Activated CD4-positive, alpha-beta T cell treated with anti-CD3 and anti-CD28 coated beads for 36 hours (primary cell): ENCODE measurements at places on chromosomes 16 and 17. TPM values are rescaled to one million over a fixed set of nuclear protein-coding genes. Genes with fewer than 3 reads are reported as not detected.

The NR1D1 gene
- total RNA-seq, result 5.4 TPM

The COX4I1 gene
- 508 TPM for total RNA-seq

The GAN gene
- 13.4 TPM for total RNA-seq

The FAM171A2 gene
- total RNA-seq, result 0.32 TPM

The NAA38 gene
- total RNA-seq, result 79.8 TPM

The CBLN1 gene
- not detected for total RNA-seq

The TPSG1 gene
- total RNA-seq, result not detected

The RPL19 gene
- total RNA-seq, result 2,985 TPM

The KRTAP4-5 gene
- total RNA-seq, result not detected

The ITGA2B gene
- 1.7 TPM for total RNA-seq

The MYH10 gene
- total RNA-seq, result 17.0 TPM

- DNase-seq, result no peak
Measured at GRCh38 chr17:57927048-57927723, 28.0 kb downstream of the CUEDC1 start.

- no peak for DNase-seq
Measured at GRCh38 chr17:13592427-13592826, 9.3 kb downstream of the HS3ST3A1 start.

DNA sequence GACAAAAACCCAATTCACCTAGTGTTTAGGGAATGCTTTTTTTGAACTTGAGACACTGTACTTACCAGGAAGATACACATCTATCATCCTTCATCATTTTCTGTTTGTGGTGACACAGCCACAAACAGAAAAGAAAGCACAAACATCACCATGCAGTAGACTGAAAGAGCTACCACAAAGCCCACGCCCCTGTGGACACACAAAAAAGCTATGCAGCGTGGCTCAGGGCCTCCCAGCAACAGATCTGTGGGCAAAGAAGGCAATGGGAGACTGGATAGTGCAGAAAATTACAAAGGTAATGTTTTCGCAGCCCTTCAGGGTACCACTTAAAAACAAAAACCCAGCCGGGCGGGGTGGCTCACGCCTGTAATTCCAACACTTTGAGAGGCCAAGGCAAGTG, 9.6 kb downstream of the COTL1 start:
- DNase-seq, result peak; percentile 59

- no peak for DNase-seq
Measured at GRCh38 chr17:59355030-59355701, 23.7 kb downstream of the YPEL2 start.

DNA sequence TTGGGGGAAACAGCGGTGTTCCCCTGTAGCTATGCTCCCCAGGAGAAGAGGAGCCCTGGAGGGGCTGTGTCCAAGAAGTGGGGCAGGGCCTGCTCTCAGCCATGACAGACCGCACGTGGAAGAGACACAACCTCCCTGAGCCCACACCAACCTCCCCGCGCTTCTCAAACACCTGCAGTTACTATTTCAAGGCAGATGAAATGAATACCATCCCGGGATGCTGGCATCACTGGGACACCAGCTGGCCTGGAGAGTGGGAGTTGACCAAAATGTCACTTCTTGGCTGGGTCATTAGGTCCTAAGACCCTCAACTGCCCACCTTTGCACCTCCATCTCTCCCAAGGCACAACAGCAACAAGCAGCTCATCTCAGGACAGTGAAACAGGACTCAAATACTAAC, 32.0 kb downstream of the SPHK1 start:
- DNase-seq, result no peak

DNA sequence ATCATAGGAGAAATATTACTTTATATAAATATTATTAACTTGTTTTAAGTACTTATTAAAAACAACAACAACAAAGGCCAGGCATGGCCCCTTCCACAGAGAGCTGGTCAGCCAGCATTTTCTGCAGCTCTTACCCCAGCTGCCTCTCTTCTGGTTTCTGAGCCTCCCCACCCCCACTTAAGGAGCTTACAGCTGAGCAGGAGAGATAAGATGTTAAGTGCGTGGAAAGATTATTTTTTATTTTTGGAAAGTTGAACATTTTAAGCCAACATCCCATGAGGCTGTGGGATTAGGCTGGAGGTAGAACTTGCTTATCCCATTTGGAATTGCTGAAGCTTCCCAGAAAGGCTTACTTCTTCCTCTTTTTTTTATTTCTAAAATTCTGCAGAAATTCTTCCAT, 401.2 kb downstream of the SEC14L1 start:
- no peak for DNase-seq

- no peak for DNase-seq
Measured at GRCh38 chr16:8585857-8586256, 4.5 kb downstream of the TMEM114 start.

DNA sequence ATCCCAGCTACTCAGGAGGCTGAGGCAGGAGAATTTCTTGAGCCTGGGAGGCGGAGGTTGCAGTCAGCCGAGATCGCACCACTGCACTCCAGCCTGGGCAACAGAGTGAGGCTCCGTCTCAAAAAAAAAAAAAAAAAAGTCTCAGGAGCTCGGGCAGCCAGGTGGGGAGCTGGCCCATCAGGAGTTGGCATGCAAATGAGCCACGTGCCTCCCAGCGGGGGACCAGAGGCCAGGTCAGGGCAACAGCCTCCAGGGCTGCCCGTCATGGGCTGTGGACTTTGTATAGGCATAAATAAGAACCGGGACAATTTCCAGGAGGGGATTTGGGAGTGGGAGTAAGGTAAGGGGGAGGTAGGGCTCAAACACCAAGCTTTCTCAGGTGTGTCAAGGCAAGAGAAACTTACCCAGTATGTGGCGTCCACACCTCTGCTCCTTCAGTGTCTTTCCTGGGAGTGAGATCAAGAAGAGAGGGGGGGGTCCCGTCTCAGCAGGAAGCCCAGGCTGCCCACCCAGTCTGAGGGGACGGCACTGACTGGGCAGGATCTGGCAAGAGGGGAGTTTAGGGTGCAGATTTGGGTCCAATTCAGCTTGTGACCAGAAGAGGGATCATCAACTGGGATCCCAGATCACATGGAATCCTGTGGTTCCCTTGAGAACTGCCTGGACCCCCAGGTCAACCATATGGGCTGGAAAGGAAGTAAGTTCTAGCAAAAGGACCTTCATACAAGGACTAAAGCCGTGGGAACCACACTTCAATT, 22.3 kb upstream of the G6PC1 start:
- no peak for DNase-seq

DNA sequence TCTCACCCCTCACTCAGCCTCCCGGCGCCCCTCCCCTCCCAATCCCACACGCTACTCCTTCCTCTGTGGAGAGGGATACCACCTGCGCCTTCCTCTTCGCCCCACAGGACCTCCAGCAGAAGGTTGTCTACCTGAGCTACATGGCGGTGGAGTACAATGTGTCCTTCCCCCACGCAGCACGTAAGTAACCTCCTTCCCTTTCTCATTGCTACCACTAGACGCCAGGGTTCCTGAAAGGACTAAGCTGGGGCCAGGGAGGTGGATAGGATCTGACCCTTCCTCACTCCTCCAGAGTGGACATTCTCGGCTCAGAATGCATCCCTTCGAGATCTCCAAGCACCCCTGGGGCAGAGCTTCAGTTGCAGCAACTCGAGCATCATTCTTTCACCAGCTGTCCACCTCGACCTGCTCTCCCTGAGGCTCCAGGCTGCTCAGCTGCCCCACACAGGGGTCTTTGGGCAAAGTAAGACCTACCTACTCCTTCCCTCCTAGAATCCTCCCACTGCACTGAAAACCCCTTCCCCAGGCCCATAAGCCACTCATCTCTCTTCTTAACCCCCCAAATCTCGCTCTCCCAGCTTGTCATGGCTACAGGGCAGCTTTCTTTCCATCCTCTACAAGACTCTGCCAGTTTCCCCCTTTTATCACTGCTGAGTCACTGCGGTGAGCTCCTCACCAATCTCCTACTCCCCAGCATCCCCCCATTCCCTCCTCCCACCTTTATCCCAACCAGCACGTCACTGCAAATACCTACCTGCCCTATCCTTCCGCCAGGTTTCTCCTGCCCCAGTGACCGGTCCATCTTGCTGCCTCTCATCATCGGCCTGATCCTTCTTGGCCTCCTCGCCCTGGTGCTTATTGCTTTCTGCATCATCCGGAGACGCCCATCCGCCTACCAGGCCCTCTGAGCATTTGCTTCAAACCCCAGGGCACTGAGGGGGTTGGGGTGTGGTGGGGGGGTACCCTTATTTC, 1.5 kb downstream of the CD68 start:
- DNase-seq, result no peak

DNA sequence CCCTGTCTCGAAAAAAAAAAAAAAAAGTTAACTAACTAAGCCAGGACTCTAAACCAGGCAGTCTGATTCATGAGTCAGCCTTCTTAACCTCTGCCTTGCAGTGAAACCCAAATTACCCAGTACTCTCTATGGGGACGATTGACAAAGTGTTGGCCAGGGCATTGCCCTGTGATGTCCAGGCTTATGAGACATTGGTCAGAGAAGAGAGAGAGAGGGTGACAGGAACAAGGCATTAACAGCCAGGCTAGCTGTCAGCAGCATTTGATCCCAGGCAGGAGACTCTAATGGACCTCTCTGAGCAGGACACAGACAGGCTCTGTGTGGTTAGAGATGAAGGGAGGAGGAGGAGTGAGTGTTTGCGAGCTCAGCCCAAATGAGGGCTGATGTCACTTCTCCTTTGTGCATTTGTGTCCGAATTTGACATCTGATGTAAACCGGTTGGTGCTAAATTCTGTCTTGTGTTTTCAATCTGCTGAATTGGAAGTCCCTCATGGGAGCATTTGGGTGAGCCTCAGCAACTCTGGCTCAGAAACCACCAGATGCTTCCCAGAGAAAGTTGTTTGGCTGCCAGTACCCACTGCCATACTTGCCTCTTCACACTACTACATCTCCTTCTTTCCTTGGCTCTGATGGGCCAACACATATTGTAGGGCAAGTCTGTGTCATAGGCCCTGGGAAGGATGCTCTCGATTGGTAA, 4.3 kb upstream of the MYL4 start:
- peak; percentile 51 for DNase-seq

- DNase-seq, result no peak
Measured at GRCh38 chr17:50466371-50467113, 2.1 kb downstream of the CHAD start.

- no peak for DNase-seq
Measured at GRCh38 chr16:66364117-66364958, 2.2 kb upstream of the CDH5 start.

GRCh38 chr17:78313735-78314648, 45.9 kb downstream of the SOCS3 start:
- peak; percentile 87 for DNase-seq

DNA sequence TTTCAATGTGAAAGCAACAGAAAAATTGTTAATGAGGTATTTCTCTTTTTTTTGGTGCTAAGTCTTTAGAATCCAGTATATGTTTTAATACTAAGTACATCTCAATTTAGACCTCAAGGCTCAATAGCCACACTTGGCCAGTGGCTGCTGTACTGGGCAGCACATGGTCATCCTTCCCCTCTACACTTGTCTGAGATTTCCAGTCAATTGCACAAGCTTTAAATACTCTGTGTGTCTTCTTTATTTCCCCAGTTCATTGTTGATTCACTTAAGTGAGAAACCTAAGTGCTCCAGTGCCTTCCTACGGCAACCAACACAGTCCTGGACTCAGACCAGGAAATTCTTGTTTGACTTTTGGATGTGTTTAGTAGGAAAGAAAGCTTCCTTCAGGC, 62.2 kb downstream of the TNRC6C start:
- DNase-seq, result no peak

- no peak for DNase-seq
Measured at GRCh38 chr17:27368151-27368795, 74.4 kb downstream of the WSB1 start.

DNA sequence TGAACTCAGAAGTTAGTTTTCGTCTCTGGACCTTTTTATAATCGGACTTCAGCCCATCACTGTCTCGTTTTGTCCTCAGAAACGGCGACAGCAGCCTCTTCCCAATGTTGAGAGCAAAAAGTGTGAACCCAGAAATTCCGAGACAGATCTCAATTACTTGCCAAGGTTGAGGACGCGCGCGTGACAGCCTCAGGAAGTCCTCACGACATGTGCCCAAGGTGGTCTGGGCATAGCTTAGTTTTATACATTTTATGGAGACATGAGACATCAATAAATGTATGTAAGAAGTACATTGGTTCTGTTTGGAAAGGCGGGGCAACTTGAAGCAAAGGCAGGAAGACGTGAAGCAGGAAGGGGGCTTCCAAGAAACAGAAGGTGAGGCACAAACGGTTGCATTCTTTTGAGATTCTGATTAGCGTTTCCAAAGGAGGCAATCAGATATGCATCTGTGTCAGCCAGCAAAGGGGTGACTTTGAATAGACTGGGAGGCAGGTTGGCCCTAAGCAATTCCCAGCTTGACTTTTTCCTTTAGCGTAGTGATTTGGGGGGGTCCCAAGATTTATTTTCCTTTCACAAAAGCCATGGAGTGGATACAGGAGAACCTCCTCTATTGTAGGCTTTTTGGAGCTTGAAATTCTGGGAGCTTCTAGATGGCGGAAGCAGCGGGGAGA, 583 bp upstream of the ZNF747 start:
- no peak for DNase-seq

- DNase-seq, result no peak
Measured at GRCh38 chr16:85710732-85711131, 22.0 kb upstream of the GINS2 start.

DNA sequence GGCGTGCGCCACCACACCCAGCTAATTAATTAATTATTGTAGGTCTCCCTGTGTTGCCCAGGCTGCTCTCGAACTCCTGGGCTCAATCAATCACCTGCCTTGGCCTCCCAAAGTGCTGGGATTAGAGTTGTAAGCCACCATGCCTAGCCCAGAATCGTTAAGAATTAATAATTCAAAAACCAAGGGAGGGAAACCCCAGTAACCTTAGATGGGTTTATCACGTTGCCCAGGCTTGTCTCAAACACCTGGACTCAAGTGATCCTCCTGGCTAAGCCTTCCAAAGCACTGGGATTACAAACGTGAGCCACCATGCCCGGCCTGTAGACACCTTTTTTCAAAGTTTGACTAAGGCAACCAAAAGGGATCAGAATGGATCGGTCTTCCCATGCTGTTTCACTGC, 21.6 kb downstream of the CD300LF start:
- no peak for DNase-seq

DNA sequence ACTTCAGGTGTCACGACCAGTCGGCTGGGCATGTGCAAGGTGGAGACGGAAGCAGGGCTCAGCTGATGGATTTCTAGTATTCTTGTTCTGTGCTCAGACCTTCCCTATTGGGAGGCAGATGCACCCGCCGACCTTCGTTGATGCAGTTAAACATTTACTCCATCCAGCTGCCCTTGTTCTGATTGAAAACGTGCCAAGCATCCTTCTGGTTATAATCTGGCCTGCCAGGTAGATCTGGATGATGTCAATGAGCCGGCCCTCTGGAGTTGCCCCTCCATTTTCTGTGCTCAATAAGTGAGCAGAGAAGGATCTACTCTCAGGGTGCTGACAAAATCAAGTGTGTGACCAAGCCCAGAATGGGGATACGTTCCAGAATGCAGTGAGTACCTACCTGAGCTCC, 38.3 kb downstream of the CCDC182 start:
- no peak for DNase-seq

- peak; percentile 21 for DNase-seq
Measured at GRCh38 chr16:70577256-70577698, 53.7 kb downstream of the SF3B3 start.
